ENCODE measurements at places on chromosomes 16 and 17. TPM values are rescaled to one million over a fixed set of nuclear protein-coding genes. Genes with fewer than 3 reads are reported as not detected.

GRCh38 chr16:85556456-85557082 lies 56.6 kb upstream of the GSE1 start:
- H3K27me3 ChIP-seq, result no peaks in the 10 kb centered on the region
- H3K36me3 ChIP-seq, result no peaks in the 10 kb centered on the region
- peak; percentile 76 for DNase-seq
- peak overlapping the region; percentile 93 for H3K27ac ChIP-seq
- peaks cover 25% of the 10 kb centered on the region for H3K4me1 ChIP-seq

DNA sequence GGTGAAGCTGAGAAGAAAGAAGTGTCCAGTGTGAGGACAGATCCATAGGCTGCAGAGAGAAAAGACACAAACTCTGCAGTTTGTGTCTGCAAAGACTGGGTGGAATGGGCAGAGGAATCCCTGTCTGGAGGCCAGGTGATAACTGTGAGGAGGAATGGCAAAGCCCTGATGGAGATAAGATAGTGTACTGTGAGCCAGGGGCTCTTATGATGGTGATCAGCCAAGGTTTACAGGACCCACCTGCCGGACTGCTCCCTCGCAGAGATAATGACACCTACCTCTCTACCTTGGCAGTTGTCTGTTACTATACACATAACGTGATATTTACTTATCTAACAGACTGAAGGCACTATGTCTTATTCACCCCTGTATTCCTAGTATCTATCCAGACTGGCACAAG lies 92.6 kb upstream of the ASIC2 start:
- no peak overlapping the region for H3K27ac ChIP-seq
- H3K36me3 ChIP-seq, result no peaks in the 10 kb centered on the region
- H3K4me3 ChIP-seq, result no peak overlapping the region
- no peak for DNase-seq

DNA sequence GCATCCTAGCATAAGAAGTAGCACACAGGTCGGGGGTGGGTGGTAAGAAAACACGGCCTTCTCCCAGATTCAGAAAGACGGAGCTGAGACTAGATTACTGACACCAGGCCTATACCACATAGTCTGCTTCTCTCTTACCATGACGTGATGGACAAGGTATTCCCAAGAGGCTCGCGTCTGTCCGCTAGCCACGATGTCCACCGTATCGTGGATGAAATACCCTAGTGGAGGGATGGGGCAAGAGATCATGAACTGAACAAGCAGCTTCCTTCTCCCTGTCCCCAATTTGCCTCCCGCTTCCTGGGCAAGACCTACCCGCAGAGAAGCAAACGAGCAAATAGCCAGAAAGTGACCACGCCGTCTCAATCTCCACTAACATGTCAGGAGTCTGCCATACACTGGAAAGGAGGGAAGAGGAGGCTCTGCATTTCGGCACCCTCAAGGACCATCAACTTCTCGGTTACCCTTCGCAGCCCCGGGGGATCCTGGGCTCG lies 820 bp downstream of the TLCD1 start:
- H3K27ac ChIP-seq, result peak overlapping the region; percentile 69
- DNase-seq, result peak; percentile 63
- H3K4me1 ChIP-seq, result peaks cover 6% of the 10 kb centered on the region
- H3K36me3 ChIP-seq, result peaks cover 21% of the 10 kb centered on the region

The RAMP2 gene
- total RNA-seq, result 16.2 TPM

- no peaks in the 10 kb centered on the region for H3K27me3 ChIP-seq
- peaks cover 7% of the 10 kb centered on the region for H3K4me1 ChIP-seq
These were observed 41.7 kb downstream of the SRL start for GRCh38 chr16:4200000-4200780.

GRCh38 chr16:79658301-79659033 lies 57.9 kb upstream of the MAF start:
- H3K27ac ChIP-seq, result no peak overlapping the region
- H3K36me3 ChIP-seq, result no peaks in the 10 kb centered on the region
- no peaks in the 10 kb centered on the region for H3K27me3 ChIP-seq
- no peak overlapping the region for H3K4me3 ChIP-seq

DNA sequence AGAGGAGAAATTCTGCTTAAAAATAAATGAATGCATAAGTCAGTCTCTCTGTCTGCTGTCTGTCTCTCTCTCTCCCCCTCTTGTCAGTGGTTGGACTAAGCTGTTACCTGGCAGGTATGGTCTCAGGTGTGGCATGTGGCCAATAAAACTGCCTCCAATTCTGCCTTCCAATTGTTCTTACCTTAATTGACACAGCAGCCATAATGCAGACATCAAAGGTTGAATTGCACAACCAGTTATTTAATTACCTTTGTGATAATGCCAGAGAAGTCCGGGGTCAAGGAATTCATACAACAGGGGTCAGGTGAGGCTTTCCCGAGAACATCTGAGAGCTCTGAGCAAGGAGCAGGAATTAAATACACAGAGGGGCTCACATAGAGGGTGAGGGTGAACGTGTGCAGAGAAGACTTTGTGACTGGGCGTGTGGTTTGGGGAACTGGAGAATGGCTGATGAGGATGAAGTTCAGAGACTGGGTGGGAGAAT lies 78.8 kb upstream of the CDYL2 start:
- peaks cover 3% of the 10 kb centered on the region for H3K27me3 ChIP-seq
- no peak for DNase-seq
- no peak overlapping the region for H3K4me3 ChIP-seq
- no peaks in the 10 kb centered on the region for H3K36me3 ChIP-seq

The SMIM36 gene
- total RNA-seq, result not detected

The ACSM5 gene
- 0.25 TPM for total RNA-seq

Measured in cardiac muscle cell (in vitro differentiated cells and primary cell).